ENCODE measurements at places on chromosomes 7 and 10. TPM values are rescaled to one million over a fixed set of nuclear protein-coding genes. Genes with fewer than 3 reads are reported as not detected.

- DNase-seq = no peak
- no peaks in the 10 kb centered on the region for H3K36me3 ChIP-seq
- H3K4me1 ChIP-seq = no peaks in the 10 kb centered on the region
- peaks cover 4% of the 10 kb centered on the region for H3K27me3 ChIP-seq
- no peak overlapping the region for H3K4me3 ChIP-seq
These were observed 13.1 kb downstream of the TSPAN33 start for GRCh38 chr7:129157651-129158050.

FGFBP3 gene
- 1.5 TPM for total RNA-seq

DNA sequence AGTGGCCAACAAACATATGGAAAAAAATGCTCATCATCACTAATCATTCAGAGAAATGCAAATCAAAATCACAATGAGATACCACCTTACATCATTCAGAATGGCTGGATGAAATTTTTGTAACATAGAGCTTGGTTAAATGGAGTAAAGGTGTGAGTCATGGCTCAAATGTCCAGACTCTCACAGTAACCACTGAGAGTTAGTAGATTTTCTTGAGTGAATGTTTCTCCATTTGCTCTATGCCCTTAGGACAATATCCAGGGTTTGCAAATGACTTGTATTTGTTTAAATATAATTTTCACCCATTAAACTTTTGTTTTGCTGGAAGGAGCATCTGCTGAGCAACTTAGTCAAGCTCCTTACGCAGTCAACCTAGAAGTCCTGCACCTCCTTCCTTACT, 967.2 kb downstream of the XPNPEP1 start:
- no peak overlapping the region for H3K4me3 ChIP-seq
- no peaks in the 10 kb centered on the region for H3K36me3 ChIP-seq
- H3K4me1 ChIP-seq = no peaks in the 10 kb centered on the region
- H3K27ac ChIP-seq = no peak overlapping the region
- DNase-seq = no peak

DNA sequence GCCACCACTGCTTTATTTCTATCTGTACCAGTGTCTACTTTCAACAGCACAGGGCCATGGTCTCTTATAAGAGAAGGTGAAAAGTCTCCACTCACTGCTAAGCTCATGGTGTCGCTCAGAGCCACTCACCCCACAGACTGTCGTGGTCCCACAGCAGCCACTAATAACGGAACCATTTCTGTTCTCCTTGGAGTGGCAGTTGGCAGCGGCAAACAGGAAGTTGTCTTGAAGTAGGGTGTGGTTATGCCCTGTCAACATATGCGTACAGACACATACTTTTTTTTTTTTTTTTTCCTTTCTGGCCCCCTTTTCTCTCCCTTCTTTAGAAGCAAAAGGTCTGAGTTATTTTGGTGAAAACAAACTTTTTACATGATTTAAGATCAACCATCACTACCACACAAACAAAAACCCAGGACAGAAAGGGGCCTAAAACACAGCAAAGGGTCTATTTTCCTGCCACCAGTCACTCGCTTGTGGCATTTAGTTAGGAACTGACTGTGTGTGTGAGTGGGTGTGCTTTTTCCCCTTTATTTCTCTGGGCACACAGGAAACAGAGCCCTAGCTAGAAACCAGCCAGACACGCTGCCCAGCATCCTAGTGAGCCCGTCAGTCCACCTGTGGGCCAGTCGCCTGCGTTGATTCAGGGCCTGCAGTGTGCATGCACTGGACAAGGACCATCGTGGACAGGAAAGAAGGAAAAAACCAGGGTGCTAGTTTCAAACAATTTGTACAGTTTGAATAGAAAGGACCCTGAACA, 96.7 kb upstream of the EFCAB10 start:
- H3K4me3 ChIP-seq = peak overlapping the region; percentile 47
- no peaks in the 10 kb centered on the region for H3K36me3 ChIP-seq
- H3K4me1 ChIP-seq = peaks cover 53% of the 10 kb centered on the region
- no peaks in the 10 kb centered on the region for H3K27me3 ChIP-seq
- peak; percentile 56 for DNase-seq

- DNase-seq = no peak
- H3K36me3 ChIP-seq = no peaks in the 10 kb centered on the region
- no peak overlapping the region for H3K4me3 ChIP-seq
- H3K4me1 ChIP-seq = no peaks in the 10 kb centered on the region
These were observed 466.1 kb upstream of the FOXK1 start for GRCh38 chr7:4216016-4216415.

DNA sequence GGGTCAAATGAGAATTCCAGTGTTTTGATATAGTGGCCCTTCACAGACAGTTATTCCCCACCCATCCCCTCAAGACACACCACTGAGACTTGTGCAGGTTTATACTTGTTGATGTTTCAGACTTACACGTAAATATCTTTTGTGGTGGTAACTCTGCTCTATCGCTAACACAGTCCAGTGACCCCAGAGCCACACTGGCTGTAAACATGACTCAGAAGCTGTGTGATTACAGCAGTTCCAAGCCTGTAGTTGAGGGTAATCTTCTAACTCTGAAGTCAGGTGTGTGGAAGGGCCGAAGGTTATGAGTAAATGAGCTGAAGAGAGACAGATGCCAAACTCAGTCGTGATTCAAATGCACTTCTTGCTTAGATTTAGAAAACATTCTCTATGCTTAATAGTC, 19.4 kb downstream of the NOBOX start:
- H3K36me3 ChIP-seq = peaks cover 19% of the 10 kb centered on the region
- no peak overlapping the region for H3K4me3 ChIP-seq
- peaks cover 5% of the 10 kb centered on the region for H3K4me1 ChIP-seq
- no peaks in the 10 kb centered on the region for H3K27me3 ChIP-seq
- H3K27ac ChIP-seq = no peak overlapping the region

SLC26A3 gene
- 2.0 TPM for total RNA-seq

DNA sequence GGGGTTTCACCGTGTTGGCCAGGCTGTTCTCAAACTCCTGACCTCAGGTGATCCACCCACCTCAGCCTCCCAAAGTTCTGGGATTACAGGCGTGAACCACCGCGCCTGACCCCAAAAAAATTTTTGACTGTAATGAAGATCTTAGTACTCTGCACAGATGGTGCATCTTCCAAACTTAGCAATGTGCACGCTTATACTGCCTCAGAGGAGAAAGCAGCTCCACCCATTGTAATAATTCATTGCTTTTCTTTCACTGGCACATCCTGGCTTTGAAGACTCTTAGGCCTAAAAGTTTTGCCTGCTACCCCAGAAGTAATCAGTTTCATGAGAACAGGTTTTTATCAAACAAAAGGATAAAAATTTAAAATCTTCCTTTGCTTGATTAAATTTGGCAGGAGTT, 52.1 kb upstream of the OIT3 start:
- H3K27ac ChIP-seq = no peak overlapping the region
- H3K27me3 ChIP-seq = no peaks in the 10 kb centered on the region
- H3K36me3 ChIP-seq = no peaks in the 10 kb centered on the region

GRCh38 chr10:62046522-62047227, 145.2 kb downstream of the ARID5B start:
- H3K27me3 ChIP-seq = no peaks in the 10 kb centered on the region
- H3K27ac ChIP-seq = peak overlapping the region; percentile 28
- H3K36me3 ChIP-seq = peaks cover 3% of the 10 kb centered on the region

- peaks cover 22% of the 10 kb centered on the region for H3K36me3 ChIP-seq
- H3K27me3 ChIP-seq = no peaks in the 10 kb centered on the region
- DNase-seq = no peak
- no peak overlapping the region for H3K27ac ChIP-seq
- H3K4me1 ChIP-seq = peaks cover 53% of the 10 kb centered on the region
- no peak overlapping the region for H3K4me3 ChIP-seq
These were observed 246.4 kb upstream of the MKLN1 start for GRCh38 chr7:131081308-131081707.

GRCh38 chr10:6279540-6280267, 77.0 kb downstream of the PFKFB3 start:
- peak overlapping the region; percentile 11 for H3K27ac ChIP-seq
- peaks cover 40% of the 10 kb centered on the region for H3K4me1 ChIP-seq
- H3K27me3 ChIP-seq = no peaks in the 10 kb centered on the region
- DNase-seq = peak; percentile 77

Data from stomach (tissue), 19 donors.